ENCODE measurements at places on chromosomes 3 and 15.
A peak's percentile ranks its signal among the peaks of the same experiment; 100 is the strongest.

GRCh38 chr3:64533617-64534317 is 154.0 kb downstream of the ADAMTS9 start:
- DNase-seq: peak; percentile 0

- no peak for DNase-seq
Measured at GRCh38 chr15:60814855-60815254, 335.9 kb upstream of the ICE2 start.

DNA sequence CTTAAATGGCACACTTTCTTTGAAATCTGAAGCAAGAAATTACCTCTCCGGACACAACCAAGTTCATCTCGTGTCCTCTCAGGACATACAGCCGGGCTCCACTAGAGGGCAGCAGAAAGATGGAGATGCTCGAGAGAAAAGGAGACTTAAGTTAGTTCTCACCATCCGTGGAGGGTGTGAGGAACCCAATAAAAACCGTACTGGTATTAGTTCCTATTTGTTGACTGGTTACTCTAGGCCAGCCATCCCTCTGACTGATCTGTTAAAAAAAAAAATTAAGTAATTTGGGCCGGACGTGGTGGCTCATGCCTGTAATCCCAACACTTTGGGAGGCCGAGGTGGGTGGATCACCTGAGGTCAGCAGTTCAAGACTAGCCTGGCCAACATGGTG is 7.9 kb upstream of the CYP11A1 start:
- DNase-seq: peak; percentile 70

GRCh38 chr15:69996321-69997160 is 101.2 kb downstream of the TLE3 start:
- no peak for DNase-seq

All from stimulated activated naive CD4-positive, alpha-beta T cell (primary cell).